ENCODE measurements at places on chromosomes 2 and 18.

DNA sequence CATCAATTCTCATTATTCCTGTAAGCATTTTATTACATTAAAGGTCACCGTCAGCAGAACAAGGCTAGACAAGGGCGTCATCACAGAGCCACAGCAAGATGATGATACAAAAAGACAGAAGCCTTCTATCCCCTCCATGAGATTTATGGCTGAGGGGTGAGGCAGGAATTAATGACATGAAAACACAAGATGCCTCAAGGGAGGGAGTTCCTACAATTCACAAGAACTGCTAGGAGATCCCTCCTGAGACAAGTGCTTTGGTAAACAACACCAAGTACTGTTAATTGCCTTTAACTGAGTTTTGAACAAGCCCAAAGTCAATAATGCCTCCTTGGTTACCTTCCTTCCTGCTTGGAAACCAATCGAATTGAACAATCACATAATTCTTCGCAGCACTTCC lies 14.1 kb downstream of the ADD2 start:
- no peak for DNase-seq

DNA sequence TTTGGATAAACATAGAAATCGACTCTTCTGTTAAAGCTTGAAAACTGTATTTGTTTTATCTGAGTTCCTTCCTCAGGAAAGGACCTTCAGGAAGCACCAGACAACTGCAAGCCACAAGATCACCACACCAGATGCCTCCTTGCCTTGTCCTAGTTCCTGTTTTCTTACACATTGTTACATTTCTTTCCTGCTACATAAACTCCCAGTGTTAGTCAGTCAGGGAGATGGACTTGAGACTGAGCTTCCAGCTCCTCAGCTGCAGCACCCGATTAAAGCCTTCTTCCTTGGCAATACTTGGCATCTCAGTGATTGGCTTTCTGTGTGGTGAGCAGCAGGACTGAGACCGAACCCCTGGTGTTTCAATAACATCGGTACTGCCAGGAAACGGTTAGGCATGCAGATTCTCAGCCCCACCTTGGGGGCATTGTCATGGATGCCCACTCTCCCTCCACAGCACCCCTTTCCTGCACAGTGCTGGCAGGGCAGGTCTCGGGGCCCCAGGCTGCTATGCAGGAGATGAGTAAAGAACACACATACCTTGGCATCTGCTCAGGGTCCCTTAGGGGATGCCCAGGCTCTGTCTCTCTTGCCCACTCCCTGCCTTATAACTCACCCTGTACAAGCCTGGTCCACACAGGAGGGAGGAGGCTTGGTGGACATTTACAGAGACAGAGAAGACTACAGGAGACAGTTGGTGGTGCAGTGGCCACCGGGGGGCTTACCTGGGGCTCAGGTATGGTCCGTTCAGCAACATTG lies 32.6 kb downstream of the ANKMY1 start:
- no peak for DNase-seq

GRCh38 chr2:161141033-161141432 lies 19.2 kb upstream of the TANK start:
- DNase-seq: no peak

GRCh38 chr18:3529077-3529476 lies 79.1 kb downstream of the TGIF1 start:
- DNase-seq: no peak

DNA sequence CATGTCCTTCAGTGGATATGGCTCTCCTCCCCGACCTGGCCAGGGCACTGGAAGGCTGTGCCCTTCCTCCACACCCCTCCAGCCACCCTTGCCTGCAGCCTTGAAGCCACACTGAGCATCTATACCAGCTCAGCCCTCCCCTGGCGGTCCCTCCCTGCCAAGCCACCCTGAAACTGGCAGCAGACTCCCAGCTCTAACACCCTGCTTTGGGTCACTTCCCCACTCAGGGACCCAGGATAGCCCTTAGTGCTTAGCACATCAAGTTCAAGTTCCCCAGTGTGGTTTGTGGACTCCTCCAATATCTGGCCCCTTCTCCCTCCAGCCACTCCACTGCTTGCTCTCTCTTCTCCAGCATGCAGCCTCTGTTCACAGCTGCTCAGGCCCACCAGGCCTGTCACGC lies 89.4 kb downstream of the TNS1 start:
- no peak for DNase-seq

GRCh38 chr2:47539228-47539627 lies 136.3 kb downstream of the MSH2 start:
- no peak for DNase-seq

GRCh38 chr18:58666176-58666575 lies 5.1 kb upstream of the MALT1 start:
- no peak for DNase-seq

- no peak for DNase-seq
Measured at GRCh38 chr18:659597-659996, 2.1 kb downstream of the TYMS start.
